ENCODE measurements at places on chromosomes 13 and 19.

GRCh38 chr19:45613926-45614725, 12.1 kb upstream of the GPR4 start:
- peak; percentile 43 for DNase-seq

- no peak for DNase-seq
Observed at GRCh38 chr19:28612275-28612769, 600.6 kb downstream of the UQCRFS1 start.

DNA sequence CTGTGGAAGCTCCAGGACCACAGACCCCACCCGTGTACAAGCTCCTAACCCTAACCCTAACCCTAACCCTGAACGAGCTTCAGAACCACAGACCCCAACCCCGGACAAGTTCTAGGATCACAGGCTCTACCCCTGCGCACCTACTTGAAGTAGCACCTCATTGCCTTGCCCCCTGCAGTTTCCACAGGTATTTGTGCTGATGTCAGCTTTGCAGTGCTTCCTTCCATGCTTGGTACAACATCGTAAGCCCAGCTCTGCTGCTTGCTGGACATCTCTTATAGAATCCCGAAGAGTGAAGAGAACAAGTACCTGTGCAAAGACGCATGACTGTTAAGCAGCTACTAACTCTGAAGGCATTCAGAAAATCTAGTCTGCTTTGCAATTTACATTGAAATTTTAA, 20.7 kb upstream of the CDC16 start:
- DNase-seq: no peak

DNA sequence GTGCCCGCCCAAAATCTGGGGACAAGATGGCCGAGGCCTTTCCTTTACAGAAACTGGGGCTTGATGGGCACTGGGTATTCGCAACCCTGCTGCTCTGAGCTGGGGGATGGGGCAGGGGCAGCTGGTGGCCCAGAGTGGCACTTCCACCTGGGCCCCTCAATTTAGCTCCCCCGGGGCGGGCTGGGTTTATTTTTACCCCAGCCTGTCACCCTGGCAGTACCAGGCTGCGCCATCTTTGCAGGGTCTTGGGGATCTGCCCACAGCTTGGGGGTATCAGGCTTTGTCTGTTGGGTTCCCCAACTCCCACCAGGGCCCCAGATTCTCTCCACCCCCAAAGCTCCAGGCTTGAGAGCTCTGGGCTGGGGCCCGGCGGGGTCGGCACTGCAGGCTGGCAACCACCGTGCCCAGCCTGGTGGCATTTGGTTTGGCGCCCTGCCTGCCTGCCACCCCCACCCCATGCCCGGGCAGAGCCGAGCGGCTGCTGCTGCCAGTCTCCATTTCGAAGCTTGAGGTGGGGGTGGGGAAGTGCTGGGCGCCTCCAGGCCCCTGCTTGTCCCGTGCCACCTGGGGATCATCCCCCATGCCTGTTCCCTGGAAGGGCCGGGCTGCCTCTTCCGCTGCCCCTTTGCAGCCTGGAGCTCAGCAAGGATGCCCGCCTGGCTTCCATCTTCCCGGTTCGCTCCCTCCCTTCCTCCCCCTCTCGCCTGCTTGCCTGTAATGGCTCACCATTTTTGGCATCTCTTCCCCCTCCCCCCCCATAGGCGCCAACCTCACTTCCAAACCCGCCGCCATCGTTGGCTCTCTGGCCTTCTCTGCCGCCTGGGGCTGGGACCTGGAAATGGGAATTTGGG, 11.4 kb downstream of the NFIX start:
- DNase-seq: no peak

DNA sequence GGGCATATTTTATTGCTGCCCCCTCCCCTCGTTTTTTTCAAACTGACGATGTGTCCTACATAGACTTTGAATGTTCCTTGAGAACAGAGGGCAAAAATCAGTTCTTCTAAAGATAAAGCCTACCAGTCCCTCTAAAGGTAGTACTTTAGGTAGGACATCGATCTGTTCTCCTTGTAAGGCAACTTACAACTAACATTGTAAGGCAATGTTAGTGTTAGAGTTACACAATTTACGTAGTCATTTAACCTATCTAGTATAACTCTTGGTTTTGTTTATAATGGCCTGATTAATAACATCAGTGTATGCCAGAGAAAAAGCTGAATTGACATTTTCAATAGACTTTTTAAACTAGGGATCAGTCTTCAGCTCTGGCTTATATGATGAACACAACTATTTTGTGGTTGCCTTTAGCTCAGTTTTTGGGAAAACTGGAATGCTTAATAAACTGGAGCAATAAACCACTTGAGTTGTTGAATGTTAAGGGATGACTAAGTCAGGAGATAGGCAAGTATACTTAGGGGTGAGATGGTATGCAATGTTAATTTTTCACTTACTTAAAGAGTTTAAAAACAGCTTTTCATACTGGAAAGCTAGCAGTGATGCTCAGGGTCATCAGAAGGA, 2.2 kb downstream of the NDFIP2 start:
- DNase-seq: no peak

DNA sequence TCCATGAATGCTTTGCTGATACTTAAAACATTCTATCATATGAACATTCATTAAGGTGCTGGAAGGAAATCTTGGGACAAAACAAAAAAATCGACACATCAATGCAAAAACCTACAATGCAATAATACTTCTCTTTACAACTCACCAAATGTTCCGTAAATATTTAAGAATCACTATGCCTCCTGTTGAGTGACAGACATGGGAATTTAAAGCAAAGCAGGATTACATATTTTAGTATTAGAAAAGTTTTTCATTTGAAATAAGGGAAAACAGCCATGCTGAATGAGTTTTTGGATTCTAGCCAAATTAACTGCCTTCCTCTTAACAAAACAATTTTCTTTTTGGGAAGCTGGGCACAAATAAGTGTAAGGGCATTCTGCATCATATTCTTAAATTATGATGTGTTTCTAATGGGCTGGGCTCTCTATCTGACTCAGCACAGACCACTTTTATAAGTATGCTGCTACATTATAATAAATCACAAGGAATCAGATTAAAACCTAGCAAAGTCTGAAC, 93.7 kb downstream of the RBM26 start:
- DNase-seq: no peak

- no peak for DNase-seq
Observed at GRCh38 chr13:89097994-89098393, 1426.8 kb downstream of the SLITRK5 start.

DNA sequence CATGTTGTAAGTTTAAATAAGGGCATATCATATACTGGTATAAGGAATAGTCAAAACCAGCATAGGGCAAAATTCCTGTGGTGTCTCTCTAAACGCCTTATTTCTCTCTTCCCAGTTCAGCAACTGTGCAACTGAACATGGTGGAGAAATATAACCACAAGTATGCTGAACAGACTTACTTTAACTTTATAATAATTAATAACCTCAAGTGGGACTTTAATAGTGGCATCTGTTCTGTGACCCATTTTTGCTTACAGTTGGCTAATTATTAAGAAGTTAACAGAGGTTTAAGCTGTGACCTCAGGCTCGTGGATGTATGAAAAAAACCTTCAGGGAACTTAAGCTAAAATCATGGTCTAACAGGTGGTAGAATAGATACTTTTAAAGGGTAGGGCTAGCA, 54.3 kb downstream of the MICU2 start:
- no peak for DNase-seq

DNA sequence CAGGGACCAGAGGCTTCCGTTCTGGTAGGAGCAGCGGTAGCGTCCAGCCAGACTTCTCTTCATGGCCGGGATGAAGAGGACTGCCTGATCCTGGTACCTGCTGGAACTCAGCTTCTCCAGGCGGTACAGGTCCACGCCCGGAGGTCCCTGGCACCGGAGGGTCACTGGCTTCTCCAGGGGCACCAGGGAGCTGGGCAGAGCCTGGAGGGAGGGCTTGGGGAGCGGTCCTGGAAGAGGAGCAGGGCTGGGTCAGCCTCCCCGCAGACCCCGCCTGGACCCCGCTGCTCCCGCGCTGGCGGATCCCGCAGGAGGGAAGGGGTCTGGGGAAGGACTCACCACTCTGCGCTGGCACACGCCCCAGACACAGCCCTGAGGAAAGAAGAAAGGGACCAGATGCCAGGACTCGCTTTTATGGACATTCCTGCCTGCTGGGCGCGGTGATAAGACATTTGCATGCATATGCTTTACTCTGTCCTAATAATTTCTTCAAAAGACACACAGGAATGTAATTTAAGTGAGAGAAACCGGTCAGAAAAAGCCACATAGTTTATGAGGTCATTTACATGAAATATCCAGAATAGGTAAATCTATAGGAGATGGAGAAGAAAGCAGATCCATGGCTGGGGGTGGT, 5.8 kb downstream of the GP6 start:
- DNase-seq: no peak

GRCh38 chr19:44808463-44809371, at the start of gene BCAM:
Gene BCAM (plus strand): TSS chr19:44809103. CDS start chr19:44809125, 22 bp downstream.
- DNase-seq: no peak

DNA sequence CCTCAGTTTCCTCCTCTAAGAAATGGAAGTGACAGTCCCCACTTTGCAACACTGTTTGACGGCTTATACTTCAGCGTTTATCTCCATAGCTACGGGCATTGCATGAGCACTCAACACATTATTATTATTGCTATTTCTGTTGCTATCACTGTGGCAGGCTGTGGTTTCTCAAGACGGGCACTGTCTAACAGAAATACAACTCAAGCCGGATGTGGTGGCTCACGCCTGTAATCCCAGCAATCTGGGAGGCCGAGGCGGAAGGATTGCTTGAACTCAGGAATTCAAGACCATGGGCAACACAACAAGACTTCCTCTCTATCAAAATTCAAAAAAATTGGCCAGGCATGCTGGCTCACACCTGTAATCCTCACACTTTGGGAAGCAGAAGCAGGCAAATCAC, 4.9 kb upstream of the ZSWIM4 start:
- no peak for DNase-seq

- DNase-seq: no peak
Observed at GRCh38 chr19:52020506-52020905, 7.7 kb downstream of the ZNF614 start.

- no peak for DNase-seq
Observed at GRCh38 chr19:28485292-28485691, 727.7 kb downstream of the UQCRFS1 start.

- no peak for DNase-seq
Observed at GRCh38 chr13:114015111-114015968, 41.5 kb upstream of the C13orf46 start.

DNA sequence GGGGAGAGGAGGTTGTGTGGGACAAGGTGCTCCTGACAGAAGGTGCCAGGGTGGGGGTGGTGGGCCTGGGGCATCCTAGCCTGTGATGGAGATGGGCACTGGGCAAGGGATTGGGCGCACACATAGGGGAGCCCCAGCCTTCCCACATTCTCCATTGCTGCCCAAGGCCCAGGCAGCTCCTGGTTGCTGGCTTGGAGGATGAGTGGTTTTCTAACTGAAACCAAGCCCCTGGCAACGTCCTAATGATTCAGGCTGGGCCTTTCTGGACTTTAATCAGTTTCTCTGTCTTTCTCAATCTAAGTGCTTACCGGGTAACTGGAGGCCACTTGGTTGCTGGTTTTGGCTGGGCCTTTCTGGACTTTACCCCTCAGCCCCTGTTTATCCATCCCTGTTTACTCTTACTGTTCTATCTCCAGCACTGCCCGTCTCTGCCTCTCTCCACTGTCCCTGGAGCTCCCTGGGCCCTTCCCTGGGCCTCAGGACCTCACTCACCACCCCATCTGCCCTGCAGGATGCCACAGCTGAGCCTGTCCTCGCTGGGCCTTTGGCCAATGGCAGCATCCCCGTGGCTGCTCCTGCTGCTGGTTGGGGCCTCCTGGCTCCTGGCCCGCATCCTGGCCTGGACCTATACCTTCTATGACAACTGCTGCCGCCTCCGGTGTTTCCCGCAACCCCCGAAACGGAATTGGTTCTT, 354 bp downstream of the CYP4F3 start:
- DNase-seq: no peak

DNA sequence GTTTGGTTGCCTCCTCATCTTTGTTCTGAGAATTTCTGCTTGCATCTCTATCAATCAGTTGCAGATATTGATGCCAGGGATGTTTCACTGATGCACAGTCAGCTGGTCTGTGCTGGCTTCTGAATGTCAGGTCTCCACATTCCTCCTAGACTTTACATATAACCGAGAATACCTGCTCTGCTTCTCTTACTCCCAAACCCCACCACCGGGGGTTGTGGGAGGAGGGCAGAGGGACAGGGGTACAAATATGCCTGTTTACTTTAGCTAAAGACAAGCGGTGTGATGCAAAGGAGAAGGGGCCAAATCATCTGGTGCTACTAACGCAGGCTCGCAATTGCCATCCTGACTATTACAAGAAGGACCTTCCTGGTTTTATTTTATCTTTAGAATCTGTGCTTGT, 17.4 kb upstream of the KLHL1 start:
- no peak for DNase-seq

DNA sequence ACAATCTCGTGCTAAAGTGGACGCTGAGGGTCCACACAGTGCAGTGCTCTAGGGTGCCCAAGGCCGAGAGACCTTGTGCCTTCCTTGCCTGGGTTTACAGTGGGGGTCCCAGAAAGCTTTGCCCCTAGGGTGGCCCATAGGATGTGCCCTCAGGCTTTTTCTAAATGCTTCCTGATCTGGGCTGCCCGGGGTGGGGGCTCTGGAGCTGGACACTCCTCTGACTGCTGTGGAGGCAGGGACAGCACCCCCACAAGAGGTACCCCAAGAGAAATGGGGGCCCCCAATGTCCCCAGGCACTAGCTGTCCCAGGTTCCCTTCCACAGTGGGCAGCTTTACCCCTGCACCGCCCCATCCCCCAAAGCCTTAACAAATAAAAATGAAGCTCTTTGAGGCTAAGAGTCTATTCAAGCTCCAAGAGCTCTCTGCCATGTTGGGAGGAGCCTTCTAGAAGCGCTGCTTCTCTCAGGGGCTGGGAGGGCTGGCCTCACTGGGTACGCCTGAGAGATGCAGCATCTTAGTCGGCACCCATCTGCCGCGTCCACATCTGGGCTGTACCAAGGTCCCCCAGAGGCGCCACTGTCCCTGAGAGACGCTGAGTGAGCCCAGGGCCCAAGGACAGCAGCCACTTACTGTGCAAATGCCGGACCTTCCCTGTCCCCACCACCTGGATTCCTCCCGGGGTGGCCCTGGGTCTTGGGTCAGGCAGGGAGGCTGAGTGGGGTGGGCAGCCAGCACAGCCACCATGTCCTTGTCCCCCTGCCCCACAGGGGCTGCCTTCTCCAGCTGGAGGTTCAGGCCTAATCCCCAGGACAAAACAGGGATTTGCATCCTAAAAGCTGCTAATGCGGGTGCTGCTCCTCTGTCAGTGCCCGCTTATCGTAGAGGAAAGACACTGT, 27.4 kb downstream of the CEBPA start:
- DNase-seq: no peak

DNA sequence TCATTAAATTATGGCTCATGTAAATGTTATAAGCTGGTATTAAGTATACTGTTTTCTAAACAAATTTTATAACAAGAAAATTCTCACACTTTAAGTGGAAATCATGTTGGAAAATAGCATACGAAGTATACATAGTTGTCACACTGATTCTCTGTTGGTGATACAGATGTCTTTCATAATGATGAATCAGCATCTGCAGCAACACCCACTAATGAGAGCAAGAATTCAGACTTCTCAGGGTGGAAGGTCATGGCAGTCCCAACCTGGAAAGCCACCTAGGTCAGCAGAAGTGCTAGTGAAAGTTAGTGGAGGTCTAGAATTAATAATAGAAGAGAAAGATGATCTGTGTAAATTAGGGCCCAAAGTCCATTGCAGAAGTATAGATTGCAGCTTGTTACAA, 719.7 kb upstream of the MIR17HG start:
- no peak for DNase-seq

All from brain pericyte (primary cell).